ENCODE measurements at places on chromosomes 16 and 17.

DNA sequence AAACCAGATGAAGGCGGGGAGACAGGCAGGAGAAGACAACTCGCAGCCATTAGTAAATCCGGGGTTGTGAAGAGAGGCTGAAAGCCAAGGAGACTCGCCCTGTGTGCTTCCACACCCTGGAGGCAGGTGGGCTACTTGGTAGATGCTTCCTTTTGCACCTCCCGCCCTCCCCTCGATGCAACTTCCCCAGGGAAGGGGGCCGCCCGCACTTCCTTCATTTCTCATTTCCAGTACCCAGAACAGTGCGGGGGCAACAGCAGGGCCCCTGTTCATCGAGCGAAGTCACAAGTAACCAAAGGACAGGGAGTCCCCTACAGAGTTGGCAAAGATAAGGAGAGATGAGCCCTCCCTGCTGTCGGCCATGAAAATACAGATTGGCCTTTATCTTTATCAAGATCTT is 25.0 kb downstream of the CCDC40 start:
- no peak for DNase-seq

DNA sequence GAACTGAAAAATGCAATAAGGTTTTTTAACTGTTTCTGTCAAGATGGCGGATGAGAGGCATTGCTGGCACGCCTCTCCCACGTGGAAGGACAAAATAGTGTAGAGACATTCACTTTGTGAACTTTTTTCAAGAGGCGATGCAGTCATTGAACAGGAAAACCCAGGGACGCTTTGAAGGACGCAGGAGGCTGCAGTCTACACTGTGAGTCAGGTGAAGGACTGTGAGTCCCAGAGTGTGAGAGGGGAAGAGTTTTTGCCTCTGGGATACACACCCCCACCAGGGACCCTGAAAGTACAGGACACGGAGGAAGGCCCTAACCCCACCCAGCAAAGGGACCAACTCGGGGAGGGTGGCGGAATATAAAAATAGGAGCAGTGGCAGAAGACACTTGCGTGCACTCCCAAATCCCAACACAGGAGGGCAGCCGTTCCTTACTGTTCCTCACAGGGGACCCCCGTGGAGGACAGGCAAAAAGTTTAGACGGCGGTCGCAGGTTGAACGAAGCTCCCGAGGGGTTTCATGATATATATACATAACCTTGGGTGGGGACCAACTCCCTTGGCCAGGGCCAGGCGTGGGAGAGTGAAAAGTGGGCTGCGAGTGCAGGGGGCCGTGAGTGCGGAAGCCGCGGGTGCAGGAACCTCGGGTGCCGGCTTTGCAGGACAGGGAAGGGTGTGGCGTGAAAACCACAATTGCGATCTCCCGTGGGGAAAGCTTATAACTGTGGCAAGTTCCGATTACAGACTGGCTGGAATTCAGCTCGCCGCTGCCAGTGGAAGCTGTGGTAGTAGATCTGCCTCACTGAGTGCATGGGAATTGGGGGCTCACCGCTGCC is 82.0 kb upstream of the ALOX12 start:
- peak; percentile 1 for DNase-seq

DNA sequence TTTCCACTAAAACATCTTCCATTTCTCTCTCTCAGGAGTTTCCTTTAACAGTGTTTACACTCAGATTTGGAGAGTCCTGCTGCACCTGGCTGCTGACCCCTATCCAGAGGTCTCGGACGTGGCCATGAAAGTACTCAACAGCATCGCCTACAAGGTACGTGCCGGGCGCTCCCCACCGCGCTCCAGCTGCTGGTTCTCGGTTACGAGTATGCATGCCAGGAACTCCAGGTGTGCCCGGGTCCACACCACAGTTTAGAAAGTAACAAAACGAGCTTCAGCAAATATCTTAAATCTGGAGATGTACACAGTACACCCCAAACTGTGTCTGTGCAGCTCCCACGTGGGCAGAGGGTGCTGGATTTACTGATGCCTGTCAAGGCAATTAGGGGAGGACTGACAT is 82.9 kb upstream of the CHMP6 start:
- no peak for DNase-seq

DNA sequence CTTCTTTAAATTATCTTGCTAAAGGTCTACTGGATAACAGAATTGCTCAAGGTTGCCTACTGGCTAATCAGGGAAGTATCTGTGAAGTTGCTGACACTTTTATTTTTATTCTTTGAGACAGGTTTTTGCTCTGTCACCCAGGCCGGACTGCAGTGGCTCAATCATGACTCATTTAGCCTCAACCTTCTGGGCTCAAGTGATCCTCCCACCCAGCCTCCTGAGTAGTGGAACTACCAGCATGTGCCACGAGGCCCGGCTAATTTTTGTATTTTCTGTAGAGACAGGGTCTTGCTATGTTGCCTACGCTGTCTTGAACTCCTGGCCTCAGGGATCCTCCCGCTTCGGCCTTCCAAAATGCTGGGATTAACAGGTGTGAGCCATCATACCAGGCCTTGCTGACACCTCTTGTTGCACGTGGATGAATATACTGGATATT is 43.1 kb downstream of the GLG1 start:
- DNase-seq = no peak

DNA sequence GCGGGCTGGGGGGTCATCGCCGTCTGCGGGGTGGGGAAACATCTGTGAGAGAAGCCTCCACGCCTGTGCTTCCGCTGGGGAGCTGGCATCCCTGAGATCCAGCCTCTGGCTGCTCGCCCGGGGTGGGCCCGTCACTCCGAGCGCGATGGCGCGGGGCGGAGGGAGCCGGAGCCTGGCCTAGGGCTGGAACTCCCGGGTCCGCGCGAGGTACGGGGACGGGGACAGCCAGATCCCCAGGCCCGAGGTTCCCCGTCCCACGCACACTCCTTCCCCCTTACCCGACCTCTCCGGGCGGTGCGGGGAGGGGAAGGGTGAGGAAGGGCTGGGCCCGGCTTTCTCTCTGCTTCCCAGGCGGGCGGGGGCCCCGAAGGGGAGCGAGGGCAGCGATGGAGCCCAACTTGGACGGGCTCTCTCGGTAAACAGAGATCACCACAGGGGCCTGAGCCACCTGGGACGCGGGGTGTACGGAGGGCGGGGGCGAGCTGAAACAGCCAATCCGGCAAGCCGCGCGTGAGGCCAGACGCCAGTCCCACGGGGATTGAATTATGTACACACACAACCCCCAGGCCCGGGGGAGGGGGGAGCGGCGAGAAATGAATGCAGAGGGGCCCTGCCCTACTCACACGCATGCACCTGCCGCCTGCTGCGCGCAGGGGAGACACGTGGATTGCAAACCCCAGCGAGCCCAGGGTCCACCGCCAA is at the start of gene SLC16A11:
SLC16A11 (minus strand) TSS at position 596 of the 702 bp plus-strand sequence; CDS start at position 17, 579 bp downstream.
- no peak for DNase-seq

DNA sequence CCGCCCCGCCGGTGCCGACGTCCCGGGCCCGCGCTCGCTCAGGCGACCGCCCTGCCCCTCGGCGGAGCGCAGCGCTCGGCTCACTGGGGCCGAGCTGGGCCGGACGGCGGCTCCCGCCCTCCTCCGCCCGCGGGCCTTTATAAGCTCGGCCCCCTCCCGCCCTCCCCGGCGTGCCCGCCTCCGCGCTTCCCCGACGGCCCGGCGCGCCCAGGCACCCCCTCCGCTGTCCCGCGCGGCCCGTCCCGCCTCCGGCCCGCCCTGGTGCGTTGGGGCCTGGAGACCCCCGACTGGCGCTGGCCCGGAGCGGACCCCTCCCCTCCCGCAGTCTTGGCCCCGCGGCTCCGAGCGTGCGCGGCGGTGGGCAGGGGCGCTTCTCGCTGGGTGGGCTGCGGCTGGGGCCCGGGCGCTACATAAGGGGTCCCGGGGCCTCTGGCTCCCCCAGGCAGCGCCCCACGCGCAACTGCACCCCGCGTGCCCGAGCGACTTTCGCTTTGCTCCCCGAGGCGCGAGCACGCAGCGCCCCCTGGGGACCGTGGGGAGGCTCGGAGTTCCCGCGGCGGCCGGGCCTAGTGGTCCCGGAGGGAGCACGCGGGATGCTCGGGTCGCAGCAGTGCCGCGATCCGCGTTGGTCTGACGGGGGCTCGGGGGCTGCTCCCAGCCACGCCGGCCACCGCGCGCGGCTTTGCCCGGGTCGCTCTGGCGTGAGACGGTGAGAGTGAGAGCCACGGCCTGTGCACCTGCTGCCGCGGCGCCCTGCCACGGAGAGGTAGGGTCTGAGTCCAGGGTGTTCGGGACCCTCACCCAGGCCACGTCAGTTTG is at the start of gene PIEZO1:
PIEZO1 (minus strand) TSS at position 115 of the 819 bp plus-strand sequence. CDS start 256 bp downstream, outside the sequence.
- no peak for DNase-seq

DNA sequence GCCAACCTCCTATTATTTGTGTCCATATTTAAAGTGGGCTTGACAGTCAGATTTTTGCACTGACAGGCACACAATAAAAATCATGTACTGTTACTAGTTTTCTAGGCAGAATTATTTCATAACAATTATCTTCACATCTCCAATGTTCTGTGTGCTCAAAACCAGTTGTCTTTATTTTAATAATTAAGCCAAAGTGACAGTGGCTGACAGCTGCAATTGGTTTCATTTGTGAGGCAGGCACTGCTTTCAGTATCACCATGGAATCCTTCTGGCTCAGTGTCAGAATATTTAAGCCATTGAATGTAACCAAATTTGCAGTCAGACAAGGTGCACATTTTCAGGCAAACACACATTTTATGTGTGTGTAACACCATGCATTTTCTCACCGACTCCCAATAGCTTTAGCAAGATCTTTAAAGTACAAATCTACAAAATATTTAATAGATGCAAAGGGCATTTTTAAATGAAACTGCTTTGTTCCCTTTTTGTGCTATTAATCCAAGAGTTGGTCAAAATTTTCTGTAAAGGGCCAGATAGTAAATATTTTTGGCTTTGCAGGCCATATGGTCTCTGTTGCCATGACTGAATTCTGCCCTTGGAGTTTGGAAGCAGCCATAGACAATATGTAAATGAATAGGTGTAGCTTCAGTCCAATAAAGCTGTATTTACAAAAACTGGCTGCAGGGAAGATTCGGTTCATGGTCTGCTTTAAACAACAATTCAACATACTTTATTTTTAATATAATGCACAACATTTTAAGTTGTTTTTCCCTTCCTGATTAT is 486.0 kb downstream of the KCNJ2 start:
- peak; percentile 40 for DNase-seq

DNA sequence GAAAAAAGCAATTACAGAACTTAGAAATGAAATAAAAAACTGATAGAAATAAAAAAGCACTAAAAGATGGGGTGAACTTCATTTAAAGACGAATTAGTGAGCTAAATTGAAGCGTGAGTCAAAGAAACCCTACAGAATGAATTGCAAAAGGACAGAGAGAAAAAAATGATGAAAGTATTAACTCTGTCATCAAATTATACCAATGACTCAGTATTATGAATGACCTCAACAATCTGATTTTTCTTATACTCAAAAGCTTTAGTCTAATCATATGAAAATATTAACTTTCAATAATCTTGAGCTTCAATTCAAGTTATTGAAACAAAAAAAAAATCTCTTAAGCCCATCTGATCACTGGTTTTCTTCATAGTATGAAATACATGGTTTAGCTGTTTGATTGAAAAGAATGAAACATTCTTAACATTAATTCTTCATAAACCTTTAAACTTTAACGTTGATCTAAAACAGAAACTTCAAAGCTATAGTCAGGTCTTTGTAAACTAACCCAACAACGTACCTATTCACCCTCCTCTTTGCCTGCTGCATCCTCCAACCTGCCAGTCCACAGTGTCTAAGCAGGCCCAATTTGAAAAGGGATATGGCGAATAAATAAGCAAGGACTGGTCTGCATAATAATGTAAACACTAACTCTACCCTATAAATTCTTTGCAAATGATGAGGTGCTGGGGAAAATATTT is 6.6 kb downstream of the ABCA5 start:
- DNase-seq = no peak

DNA sequence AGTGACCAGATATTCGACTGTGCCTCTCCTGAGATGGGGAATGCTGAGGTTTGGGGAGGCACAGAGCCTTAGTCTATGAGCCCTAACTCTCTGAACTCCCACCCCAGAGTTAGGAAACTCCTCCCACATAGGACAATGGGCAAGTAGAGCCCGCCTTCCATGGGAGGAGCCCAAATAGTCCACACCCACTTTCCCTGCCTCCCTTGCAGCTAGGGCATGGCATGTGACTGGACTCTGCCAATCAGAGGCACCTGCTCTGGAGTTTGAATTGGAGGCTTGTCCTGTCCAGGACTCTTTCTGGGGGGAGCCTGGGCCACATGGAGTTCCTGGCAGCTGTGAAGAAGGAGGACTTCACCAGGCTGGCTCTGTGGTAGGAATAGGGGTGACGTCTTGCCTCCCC is 48.4 kb downstream of the SOCS1 start:
- no peak for DNase-seq

GRCh38 chr17:65556014-65556909 is 5.2 kb downstream of the AXIN2 start:
- no peak for DNase-seq

- no peak for DNase-seq
Observed at GRCh38 chr16:89784406-89784805, 32.0 kb downstream of the FANCA start.

DNA sequence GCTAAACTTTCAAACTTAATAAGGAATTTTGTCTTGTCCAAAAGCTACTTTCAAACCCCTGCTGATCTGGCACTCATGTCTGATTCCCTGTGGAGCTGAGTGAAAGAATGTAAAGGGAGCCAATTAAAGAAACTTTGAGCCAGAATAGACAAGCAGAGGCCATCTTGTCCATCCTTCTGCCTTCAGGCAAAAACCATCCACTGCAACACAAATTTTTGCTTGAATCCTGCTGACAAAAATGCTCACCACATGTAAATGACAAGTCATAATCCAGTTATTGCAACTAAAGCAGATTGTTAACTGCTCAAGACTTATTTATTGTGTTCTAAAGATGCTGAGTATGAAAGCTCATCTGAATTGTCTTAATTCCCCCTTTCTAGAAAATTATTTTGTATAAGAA is 124.0 kb upstream of the HLF start:
- DNase-seq = no peak

DNA sequence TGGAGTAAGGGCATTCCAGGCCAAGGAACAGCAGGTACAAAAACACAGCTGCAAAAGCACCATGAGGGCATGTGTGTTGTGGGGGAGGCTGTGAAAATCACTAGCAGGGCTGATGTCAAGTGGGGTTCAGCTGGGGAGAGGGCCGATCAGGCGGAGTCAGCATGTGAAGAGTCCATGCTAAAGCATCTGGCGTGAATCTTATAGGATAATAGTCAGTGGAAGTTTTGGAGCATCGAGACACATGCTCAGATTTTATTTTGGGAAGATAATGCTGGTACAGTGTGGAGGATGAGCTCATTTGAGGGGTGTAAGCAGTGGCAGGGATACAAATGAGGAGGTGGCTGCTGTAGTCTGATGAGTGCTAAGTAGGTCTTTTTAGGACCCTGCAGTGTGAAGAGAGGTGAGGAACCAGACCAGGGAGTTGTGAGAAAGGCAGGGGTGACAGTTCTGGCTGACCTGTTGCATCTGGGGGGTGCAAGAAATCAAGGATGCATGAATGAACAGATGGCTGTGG is 30.3 kb downstream of the MMD start:
- no peak for DNase-seq

- DNase-seq = no peak
Observed at GRCh38 chr17:7717756-7718350, 309 bp downstream of the DNAH2 start.

- no peak for DNase-seq
Observed at GRCh38 chr17:65346166-65346565, 209.0 kb downstream of the RGS9 start.

GRCh38 chr17:13931800-13932460 is 137.4 kb upstream of the COX10 start:
- DNase-seq = no peak

All from NCI-H446 treated with DMSO at 0.1 percent for 48 hours (cell line).